Myocyte (in vitro differentiated cells): ENCODE measurements at places on chromosomes 3 and 15. TPM values are rescaled to one million over a fixed set of nuclear protein-coding genes. Genes with fewer than 3 reads are reported as not detected.

DNA sequence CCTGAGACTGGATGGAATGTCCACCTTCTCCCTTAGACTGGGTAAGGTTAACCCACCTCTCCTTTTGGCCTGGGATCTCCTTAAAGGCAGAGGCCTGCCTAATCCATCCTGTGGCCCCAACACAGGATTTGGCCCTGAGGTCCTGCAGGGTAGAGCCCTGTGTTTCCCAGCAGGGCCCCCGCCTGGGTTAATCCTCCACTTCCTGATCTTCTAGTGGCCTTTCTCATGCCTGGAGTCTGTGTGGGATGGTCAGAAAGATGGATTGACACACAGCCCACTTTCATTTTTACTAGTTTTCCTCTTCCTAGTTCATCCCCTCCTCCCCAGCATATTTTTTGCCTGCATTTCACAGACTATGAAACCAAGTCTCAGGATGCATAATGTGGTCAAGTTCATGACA is 48.9 kb upstream of the SLC6A6 start:
- DNase-seq, result no peak

- DNase-seq, result no peak
Measured at GRCh38 chr3:46906471-46907058, 29.0 kb downstream of the PTH1R start.

DNA sequence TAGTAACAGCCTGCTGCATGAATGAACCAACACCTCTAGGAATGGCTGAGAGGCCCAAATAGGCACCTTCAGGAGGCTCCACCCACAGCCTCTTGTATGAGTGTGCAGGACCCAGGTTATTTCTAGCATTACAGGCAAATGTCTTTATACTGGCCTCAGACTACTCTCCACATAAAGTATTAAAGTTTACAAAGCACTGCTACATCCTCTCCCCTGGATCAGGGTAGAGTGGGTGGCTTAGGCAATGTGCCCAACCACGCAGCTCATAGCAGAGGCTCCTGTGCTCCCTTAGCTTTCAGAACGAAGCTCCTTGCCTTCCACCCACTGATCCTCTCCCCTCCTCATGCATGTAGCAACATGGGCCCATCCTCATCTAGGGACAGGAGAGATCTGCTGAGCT is 16.3 kb downstream of the TMEM43 start:
- no peak for DNase-seq

- peak; percentile 52 for DNase-seq
Measured at GRCh38 chr3:177037241-177037640, 160.0 kb downstream of the TBL1XR1 start.

Gene PIGZ
- total RNA-seq, result 1.9 and 3.1 TPM in 2 replicates

DNA sequence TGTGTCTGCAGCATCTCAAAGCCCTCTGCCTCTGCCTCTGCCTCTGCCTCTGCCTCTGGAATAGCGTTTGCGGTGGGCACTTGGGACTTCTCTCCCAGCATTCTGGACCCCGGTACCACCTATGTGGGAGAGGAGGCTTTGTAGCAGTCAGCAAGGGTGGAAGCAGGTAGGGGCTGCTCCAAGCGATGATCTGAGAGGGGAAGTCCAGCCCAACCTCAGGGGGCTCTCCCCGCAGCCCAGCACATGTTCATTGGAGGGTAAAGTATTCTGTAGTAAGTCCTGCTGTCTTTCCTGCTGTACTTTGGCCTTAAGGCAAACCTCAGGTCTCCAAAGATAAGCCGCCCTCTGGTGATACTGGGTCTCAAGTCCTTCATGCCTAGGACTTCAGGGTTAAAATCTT is 68.6 kb downstream of the FAM174B start:
- no peak for DNase-seq

DNA sequence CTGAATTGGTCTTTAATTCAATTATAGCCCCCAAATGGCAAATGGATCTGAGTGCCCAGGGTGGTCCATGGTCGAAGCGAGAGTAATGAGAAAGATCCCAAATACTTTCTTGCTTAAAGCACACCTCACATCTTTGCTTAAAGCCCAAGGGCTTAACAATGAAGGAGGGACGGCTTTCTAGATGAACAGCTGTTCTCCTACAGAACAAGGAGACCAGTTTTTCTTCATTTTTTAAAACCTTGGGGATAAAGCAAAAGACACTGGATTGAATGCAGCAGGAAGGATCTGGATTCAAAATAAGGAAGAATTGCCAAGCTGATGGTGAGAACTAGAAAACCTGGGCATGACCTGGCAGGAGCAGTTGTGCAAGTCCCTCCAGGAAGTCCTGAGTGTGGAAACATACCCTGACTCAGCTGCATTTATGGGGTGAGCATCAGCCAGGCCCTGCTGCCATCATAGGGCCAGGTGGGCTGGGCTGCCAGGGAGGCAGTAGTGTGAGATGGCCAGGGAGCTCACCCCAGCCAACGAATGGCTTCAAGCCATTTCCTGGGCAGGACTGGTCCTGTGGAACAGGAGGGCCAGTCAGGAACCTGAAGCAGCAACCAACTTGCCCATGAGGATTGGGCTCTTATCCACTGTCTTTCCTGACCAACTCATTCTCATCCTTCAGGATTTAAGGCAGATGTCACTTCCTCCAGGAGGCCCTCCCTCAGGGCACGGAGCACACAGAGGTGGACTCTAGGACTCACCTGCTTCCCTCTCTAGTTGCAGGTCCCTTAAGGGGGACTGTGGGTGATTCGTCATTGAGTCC is 18.4 kb upstream of the RHCG start:
- no peak for DNase-seq
